Occipital lobe (tissue), 3 donors: ENCODE measurements at places on chromosomes 12 and 14.

GRCh38 chr12:104439137-104439536, 17.6 kb upstream of the CHST11 start:
- no peak for DNase-seq

GRCh38 chr12:85527192-85527591, 247.2 kb downstream of the ALX1 start:
- DNase-seq: no peak

GRCh38 chr12:127515941-127516340, 751.0 kb upstream of the TMEM132C start:
- no peak for DNase-seq

- DNase-seq: no peak
Measured at GRCh38 chr12:4860741-4861140, 49.0 kb upstream of the KCNA1 start.

- no peak for DNase-seq
Measured at GRCh38 chr14:70022771-70023445, 143.7 kb downstream of the SMOC1 start.

- no peak for DNase-seq
Measured at GRCh38 chr14:99896361-99896760, 103.1 kb downstream of the EML1 start.

- peak; percentile 21 for DNase-seq
Measured at GRCh38 chr14:61461808-61462275, 140.5 kb downstream of the PRKCH start.

GRCh38 chr14:63478010-63478409, 65.2 kb downstream of the PPP2R5E start:
- no peak for DNase-seq

DNA sequence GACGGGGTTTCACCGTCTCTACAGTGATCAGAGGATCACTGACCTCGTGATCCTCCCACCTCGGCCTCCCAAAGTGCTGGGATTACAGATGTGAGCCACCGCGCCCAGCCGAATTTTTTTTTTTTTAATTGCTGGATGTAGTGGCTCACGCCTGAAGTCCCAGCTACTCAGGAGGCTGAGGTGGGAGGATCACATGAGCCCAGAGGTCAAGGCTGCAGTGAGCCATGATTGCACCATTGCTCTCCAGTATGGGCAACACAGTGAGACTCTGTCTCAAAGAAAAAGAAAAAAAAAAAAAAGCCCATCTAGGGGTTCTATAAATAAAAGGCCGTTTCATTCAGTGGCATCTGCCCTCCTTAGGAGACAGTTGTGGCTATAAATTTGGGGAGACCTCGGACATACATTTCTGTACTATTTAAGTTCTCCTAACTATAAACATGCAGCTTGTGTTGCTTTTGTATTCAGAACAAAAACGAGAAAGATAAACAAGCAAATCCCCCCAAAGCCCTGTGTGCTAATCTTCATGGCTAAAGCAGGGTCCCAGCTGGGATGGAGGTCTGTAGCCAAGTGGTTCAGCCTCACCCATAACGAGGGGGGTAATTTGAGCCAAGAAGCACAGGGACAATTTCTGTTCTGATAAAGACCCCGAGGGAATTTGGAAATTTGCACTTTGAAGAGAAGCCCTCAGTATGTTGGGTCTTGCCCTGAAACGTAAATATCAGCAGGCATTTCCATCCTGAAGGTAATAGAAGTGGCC, 35.0 kb upstream of the BCL7A start:
- no peak for DNase-seq

GRCh38 chr14:65320661-65321308, 91.7 kb upstream of the FUT8 start:
- DNase-seq: no peak

DNA sequence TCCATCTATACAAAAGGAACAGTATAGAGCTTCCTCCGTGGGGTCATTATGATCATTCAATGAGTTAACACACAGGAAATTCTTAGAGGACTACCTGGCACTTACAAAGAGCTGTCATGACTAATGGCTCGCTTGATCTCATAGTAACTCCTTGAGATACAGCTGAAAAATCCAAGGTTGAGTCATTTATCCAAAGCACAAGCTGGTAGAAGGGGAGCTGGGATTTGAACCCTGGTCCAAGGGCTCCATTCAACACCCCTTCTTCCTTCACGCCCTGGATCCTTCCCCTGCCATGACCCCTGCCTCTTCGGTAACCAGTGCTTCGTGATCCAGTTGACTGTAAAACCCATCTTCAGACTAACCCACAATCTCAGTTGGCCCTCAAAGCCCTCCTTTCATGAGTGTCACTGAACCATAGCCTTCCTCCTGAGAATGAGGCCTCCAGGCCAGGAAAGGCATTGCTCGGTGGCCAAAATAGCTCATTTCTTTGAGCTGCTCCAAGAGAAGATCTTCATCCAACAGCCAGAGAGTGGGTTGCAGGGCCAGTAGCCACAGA, 7.8 kb downstream of the ZFP36L1 start:
- no peak for DNase-seq

GRCh38 chr12:89347325-89347829, 4.9 kb downstream of the DUSP6 start:
- no peak for DNase-seq

GRCh38 chr12:94817695-94818075, 167.3 kb upstream of the TMCC3 start:
- DNase-seq: no peak

DNA sequence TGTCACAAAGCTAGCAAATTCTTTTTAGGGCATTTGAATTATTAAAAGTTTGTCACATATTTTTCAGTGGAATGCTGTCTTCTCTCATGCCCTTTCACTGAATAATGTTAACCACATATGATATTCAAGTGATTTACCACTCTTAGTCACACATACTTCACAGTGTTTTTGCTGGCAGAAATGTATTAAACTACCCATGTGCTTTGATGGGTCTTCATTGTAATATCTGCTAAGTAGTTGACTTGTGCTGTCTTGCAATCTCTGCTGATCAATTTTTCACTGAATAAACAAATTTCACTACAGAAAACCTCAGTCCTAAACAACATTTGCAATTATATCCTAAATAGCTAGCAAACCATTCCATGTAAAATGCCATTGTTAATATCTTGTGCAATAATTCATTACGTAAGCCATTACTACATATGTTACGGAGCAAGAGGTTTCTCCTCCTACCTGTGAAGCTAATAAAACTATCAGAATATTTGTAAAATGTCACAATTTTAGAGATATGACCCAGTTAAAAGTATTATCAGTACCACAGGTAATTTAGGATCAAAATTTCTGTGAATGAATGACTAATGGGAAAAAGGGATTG, 64.6 kb upstream of the LMO3 start:
- no peak for DNase-seq

- no peak for DNase-seq
Measured at GRCh38 chr12:95804291-95804690, 13.7 kb upstream of the NTN4 start.

DNA sequence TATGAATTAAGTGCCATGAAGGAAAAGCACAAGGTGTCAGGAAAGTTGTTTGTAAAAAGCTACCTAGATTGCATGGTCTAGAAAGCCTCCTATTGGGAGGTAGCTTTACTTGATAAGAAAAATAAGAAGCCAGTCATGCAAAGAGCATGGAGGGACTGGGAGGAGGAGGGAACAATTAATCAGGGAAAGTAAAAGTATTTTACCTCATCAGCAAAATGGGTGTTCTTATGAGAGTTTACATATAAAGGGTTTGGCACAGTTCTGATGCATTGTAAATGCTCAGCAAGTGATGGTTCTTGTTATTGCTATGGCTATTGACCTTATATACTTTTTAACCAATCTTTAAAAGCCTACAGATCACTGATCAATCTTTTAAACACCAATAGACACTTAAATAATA, 17.0 kb upstream of the TSPAN8 start:
- DNase-seq: no peak

- DNase-seq: no peak
Measured at GRCh38 chr12:80101126-80101525, 1.8 kb downstream of the OTOGL start.

DNA sequence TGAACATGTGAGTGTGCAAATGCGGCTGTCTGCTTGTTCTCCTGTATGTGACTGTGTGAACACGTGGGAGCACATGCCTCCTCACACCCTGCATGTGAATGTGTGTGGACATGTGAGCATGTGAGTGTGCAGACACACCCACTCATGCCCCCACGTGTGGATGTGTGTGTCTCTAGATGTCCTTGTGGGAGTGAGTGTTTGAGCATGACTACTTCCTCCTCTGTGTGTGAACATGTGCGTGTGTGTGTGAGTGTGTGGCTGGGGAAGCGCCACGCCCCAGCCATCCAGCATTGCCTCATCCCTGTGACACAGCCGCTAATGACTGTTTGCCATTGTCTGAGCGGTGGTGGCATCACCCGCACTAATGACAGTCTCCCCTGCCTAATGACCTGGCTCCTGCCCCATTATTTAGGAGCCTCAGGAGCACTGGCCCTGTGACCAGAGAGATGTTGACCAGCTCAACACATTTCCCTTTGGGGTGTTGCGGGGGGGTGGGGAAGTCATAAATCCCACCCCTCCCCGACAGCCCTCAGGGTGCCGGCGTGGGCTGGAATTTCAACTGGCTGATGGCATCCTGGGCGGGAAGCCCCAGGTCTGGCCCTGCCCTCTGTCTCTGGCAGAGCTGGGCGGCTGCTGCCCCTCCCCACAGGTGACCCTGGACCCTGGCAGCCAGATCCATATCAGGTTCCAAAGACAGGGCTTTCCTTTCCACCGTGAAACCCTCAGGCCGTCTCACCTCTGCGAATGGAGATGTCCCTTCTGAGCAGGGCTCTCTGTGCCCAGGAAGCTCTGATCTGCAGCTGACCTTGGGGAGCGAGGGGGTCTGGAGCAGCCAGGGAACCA, 11.5 kb upstream of the KRT80 start:
- DNase-seq: peak; percentile 45

DNA sequence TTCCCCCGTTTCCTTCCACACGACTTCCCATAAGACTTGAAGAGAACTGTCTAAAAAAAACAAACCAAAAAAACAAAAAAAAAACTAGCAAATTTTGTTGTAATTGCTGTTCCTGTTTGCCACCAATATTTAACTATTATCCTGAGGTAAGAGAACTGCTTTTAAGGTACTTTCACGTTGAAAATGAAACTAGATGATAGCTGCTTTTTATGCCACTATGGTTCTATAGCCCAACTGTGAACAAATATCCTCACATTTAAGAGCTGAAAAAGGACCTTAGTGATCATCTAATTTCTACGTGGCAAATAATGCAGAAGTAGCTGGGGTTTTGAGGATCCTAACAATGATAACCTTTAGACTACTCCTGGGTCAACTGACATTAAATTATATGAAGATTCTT, 98.6 kb downstream of the TAOK3 start:
- DNase-seq: no peak

DNA sequence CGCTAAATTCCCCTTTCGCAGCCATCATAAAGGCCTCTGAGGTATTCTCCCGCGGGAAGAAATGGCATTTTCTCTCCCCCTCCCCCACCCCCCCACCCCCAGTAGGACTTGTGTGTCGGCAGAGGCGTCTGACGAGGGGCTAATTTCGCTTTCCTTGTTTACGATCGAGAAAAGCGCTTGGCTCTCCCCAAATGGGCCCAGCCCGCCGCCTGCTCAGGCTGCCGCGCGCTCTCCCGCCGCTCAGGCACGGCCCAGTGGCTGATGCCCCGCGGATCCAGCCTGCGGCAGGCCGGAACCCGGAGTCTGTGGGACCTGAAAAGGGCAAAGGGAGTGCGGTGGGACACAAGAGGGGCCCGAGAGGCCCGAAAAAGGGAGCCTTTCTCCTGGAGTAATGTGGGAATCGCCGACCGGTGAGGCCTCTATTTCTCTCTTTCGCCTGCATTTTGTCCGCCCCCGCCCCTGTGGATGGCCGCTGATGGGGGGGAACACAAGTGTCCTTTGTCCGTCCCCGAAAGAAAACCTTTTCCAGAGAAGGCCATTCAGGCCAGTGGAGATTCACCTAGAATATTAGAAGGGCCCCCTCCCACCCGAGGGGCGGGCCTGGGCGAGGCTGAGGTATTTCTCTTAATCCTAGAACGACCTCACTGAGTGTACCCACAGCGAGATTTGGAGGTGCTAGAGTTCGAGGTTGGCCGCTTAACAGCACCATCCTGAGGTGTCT, 9.0 kb upstream of the HOXC6 start:
- no peak for DNase-seq

DNA sequence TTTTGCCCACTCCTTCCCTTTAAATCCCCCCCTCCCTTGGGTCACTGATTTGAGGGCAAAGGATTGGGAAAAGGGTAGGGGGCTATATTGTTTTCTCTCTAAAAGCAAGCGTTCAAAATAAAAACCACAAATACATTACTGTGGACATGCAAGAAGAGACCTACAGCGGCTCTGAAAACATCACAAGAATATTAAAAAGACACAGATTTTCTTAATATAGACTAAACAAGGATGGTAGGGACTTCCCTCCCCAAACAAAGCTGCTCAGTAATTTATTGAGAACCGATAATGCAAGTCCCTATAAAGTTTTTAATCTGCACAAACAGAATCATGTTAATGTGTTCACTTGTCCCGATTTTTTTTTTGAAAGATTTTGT, 12.9 kb downstream of the TBX3 start:
- no peak for DNase-seq

GRCh38 chr14:51462706-51463105, 189.0 kb upstream of the FRMD6 start:
- DNase-seq: no peak

GRCh38 chr14:68503186-68503825, 289.6 kb downstream of the ZFP36L1 start:
- no peak for DNase-seq

GRCh38 chr12:67377541-67377940, 108.4 kb downstream of the CAND1 start:
- DNase-seq: no peak

GRCh38 chr14:68486033-68486732, 306.7 kb downstream of the ZFP36L1 start:
- DNase-seq: no peak

GRCh38 chr14:33914676-33915516, 36.0 kb downstream of the EGLN3 start:
- no peak for DNase-seq

GRCh38 chr14:102238766-102239165, 66.2 kb downstream of the MOK start:
- no peak for DNase-seq
